ENCODE measurements at places on chromosomes 7 and 10.

DNA sequence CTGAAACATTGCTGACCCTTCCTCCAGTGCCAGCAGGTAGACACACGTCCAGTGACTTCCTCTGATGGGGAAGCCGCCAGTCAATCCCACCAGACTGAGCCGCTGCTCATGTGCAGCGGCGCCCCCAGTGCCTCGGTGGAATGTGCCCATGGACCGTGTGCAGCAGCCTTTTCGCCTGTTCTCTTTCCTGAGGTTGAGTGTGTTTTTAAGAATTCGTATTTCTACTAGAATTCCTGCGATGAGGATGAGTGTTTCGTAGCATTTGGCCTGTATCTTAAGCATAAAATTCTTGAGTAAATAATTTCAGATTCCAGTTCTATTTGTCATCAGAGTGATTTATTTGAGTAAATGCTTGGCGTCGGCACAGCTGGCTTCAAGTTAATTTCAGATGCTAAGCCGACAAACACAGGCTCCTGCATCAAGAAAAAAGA lies 35.4 kb downstream of the BNIP3 start:
- peak; percentile 39 for DNase-seq

DNA sequence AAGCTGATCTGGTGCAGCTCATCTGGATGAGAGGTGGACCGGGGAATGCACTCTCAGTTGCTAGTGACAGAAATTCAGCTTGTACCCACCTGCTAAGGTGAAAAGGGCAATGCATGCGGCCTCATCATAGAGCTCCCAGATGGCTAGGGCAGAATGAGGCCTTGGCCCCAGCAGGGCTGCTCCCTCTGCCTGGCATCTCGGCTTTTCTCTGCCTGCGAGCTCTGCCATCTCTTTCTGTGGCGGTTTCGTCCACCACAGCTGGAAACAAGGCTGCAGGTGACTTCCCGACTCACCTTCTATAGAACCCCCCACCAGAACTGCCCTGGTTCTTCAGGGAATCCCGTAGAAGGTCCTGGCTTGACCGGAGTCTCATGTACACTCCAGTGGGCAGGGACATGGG lies 60.1 kb downstream of the TACC2 start:
- no peak for DNase-seq

- DNase-seq = peak; percentile 22
Observed at GRCh38 chr7:29684787-29685650, 121.3 kb upstream of the WIPF3 start.

- DNase-seq = no peak
Observed at GRCh38 chr10:129096065-129096984, 370.7 kb upstream of the MGMT start.

DNA sequence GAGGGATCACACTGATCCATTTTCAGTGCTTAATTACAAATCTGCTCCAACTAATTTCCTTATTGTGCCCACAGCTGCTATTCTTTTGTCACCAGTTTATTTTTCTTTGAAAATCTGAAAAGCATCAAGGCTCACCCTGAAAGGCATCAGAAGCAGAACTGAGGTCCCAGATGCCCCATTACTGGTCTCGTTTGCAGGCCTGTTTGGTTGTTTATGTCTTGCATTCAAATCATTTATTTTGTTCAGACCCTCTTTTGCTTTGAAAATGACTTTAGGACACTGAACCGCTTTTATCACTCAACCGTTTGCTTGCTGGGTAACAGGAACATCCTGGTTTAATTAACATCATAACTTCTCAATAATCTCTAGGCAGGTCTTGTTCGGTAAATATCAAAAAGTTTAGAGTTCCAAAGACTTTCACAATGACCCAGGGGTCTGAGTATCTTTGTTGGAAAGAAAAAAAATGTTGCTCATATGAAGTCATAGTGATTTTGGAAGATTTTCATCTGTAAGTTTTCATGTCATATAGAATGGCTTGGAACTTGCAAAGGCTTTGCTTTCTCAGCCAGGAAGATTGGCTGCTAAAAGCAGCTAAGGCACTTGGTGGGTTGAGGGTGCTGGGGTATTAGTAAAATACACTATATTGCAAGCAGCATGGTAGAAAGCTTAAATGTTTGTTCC lies 398.3 kb upstream of the NPVF start:
- no peak for DNase-seq

- peak; percentile 26 for DNase-seq
Observed at GRCh38 chr7:132049462-132050304, 493.3 kb upstream of the PODXL start.

DNA sequence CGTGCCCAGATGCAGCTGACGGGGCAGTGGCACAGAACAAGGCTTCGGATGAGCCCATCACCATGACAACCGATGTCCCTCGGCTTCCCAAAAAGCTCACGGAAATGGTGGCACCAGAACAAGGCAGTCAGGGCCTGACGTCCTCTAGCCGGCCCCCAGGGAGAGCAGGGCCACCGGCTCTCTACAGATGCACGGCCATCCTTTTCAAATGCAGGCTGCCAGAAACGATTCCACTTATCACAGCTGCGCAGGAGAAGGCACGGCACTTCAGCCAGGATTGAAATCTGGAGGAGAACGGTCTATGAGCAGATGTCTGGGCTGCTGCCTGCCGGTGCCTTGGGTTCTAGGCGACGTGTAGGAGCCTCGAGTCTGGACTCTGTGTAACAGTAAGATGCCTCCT lies 223.8 kb downstream of the ZMYND11 start:
- no peak for DNase-seq

GRCh38 chr7:142685877-142686508 lies 63.3 kb upstream of the PRSS1 start:
- DNase-seq = no peak

GRCh38 chr10:60420991-60421894 lies 31.6 kb upstream of the ANK3 start:
- no peak for DNase-seq

- DNase-seq = no peak
Observed at GRCh38 chr10:5551531-5552375, 27.0 kb downstream of the CALML3 start.

- DNase-seq = no peak
Observed at GRCh38 chr10:60967854-60968484, 24.0 kb upstream of the RHOBTB1 start.

DNA sequence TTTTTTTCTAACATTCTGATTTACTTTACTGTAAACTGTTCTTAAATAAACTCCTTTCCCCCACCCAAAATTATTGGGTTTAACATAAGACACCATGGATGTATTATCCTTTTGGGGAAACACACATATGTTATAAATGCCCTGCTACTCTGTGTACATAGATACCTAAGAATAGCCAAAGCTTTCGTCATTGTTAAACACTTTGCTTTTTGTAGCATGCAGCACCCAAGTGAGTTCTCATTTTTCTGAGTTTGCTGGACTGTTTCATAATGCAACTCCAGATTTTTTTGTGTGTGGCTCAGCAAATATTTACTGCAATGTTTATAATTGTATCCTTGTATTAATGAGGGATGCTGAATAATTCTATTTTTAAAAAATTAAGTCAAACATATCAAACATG lies 86.9 kb downstream of the VTI1A start:
- no peak for DNase-seq

GRCh38 chr10:11178606-11179515 lies 161.2 kb downstream of the CELF2 start:
- DNase-seq = no peak

GRCh38 chr10:28951484-28951883 lies 274.2 kb downstream of the BAMBI start:
- DNase-seq = no peak

- no peak for DNase-seq
Observed at GRCh38 chr10:125967533-125967932, 71.2 kb downstream of the FANK1 start.

- no peak for DNase-seq
Observed at GRCh38 chr7:48304641-48305040, 133.4 kb downstream of the ABCA13 start.

- peak; percentile 42 for DNase-seq
Observed at GRCh38 chr10:32190890-32191491, 134.8 kb upstream of the KIF5B start.

DNA sequence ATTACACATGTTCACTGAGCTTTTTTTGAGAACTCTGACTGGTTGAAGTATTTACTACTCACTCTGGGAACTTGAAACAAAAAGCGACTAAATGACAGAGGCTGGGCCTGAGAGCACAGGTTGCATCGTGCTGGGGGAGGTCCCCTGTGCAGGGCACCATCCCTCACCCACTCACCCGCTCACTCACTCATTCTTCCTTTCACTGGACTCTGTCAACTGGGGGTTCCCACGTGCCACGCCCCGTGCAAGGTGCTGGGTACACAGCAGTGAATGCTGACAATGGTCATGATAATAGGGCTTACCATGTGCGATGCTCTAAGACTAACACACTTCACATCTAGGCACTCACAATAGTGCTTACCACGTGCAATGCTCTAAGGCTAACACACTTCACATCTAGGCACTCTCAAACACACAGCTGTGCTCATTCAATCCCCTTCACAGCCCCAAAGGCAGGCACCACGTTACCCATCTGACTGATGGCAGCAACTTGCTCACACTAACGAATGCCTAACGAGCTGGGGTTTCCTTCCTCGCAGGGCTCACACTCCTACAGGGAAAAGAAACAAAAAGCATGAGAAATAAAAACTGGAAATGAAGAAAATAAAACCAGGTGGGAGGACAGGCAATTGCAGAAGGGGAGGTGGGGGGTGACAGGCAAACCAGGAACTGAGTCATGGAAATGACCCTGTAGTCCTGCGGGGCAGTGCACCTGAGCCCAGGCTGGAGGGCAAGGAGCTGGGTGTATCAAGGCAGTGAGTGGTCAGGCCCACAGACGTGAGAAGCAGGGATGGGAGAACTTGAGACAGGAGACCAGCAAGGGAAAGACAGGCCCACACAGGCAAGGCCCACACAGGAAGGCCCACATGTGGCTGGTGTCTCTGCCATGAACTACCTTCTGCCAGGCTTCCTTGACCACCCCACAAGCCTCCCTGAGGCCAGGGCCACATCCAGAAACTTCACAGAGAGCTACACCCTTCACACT lies 147.0 kb upstream of the FAM20C start:
- DNase-seq = no peak

- DNase-seq = no peak
Observed at GRCh38 chr7:27549606-27550005, 113.1 kb downstream of the HIBADH start.

GRCh38 chr7:19772841-19773760 lies at the start of gene TMEM196:
TMEM196 (minus strand) TSS chr7:19773617; CDS start chr7:19772696, 921 bp downstream.
- DNase-seq = peak; percentile 15

GRCh38 chr10:69374931-69375306 lies 41.8 kb downstream of the TACR2 start:
- DNase-seq = no peak

DNA sequence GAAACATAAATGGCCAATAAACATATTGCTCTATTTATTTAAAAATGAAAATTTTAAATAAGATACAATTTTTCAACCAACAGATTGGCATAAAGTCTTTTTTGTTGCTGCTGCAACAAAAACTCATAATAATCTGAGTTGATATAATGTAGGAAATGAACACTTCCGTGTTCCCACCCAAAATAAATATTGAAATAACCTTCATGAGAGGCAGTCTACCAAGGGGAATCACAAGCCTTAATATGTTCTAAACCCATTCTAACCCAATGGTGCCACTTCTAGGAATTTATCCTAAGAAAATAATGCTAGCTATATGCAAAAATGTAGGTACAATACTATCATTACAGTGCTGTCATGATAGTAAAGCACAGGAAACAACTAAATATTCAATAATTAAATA lies 39.1 kb downstream of the SLC25A13 start:
- DNase-seq = no peak

DNA sequence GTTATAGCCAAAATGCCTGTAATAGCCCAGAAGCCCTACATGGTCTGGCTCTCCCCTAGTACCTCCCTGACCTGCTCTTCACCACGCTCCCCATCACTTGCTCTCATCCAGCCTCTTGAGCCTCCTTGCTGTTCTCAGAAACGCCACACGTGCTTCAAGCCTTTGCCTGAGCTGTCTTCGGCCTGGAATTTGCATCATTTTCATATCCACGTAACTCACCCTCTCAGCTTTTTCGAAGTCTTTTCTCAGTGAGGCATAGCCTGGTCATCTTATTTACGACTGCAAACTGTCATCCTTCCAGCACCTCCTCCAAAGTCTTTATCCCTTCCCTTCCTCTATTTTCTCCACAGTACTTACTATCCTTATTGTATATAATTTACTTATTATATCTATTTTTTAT lies 151.0 kb upstream of the AHR start:
- no peak for DNase-seq

DNA sequence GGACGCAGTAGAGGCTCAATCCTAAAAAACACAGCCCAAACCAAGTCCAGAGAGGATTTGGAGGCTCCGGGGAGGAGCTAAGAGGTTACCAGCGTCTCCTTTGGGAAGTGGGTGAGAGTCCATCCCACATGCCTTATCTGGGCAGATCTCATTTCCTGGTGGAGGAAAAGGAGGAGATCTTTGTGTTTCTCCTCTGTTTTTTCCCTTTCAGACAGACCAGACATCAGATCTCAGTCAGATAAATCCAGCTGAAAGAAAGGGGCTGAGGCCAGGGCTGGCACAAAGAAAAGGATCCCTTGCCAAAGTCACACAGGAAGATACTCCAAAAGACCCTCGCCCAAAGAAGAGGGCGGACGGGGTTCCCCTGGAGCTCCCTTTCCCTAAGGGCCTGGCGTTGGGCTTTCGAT lies 58.3 kb upstream of the COMTD1 start:
- DNase-seq = no peak

DNA sequence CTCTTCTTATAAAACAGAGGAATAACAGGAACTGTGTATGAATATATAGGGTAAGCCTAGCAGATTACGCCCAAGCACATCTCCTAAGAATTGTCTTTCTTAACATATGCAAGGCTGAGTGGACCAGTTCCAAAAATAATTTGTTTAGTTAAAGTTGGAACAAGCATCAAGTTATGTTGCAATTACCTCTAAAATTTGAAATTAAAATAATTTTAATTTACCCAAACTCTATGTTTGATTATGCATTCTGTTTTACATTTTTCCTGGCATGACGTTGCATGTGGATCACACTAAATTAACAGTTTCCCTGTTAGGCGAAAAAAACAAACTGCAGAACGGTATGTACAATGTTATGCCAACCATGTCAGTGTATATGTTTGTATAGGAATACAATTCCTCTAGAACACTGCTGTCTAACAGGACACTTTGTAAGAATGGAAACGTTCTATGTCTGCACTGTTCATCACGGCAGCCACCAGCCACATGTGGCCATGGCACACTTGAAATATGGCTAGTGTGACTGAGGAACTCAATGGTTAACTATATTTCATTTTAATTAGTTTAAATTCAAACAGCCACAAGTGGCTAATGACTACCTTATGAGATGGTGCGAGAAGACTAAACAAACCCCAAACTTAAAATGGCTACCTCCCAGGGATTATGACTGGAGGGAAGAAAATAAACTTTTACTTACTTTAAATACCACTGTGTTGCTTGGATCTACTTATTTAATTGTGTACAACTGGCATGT lies 281.1 kb upstream of the KLF14 start:
- no peak for DNase-seq
